GM19239 (cell line): ENCODE measurements at places on chromosomes 6 and 20.
A peak's percentile ranks its signal among the peaks of the same experiment; 100 is the strongest.

DNA sequence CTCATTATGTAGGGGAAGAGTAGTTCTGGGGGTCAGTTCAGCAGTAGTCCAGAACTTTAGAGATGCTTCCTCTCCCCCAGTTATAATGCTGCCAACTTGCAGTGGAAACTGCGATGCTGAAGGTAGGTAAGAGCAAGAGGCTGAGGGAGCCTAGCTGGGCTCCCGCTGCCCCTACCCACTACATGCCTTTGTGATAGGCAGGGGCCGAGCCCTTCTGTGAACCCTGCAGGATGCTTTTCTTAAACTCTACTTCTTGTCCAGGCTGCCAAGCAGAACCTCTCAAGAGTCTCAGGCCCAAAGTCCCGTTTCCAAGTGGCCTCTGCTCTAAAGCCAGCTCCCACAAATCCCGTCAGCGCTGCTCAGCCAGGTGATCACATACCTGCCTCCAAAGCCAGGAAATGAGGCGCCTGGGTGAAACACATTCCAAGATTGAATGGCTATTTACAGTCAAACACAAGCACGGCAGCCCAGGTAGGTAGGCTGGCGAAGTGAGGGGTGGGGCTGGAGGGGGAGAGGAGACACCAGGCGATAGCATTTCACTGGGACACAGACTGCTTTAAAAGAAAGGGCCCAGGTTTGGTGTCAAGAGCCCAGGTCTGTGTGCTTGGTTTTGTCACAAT is 150.7 kb downstream of the CD24 start:
- DNase-seq = no peak

DNA sequence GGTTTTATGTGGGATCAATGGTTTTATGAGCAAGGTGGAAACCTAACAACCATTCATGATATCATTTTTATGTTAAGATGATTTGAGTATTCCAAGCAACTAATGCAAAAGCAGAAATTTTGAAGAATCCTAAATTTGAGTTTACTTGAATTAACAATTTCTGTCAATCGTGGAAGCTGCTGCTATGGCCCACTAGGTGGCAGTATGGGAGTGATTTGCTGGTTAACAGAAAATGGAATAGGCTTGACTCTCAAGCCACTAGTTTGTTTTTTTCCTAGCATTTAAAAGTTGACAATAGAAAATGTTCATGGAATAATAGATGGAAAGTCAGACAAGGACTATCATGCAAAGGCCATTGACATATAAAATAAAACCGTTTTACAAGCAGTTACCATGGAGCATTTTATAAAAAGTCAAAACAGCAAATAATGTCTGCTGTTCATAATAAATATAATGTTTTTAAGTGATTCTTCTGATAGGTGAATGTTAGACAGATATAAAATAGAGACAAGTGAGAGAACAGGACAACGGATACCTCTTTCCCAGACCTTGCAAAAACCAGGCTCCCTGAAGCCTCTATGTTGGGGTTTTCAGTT is 43.0 kb upstream of the TMEM200A start:
- peak; percentile 10 for DNase-seq

- DNase-seq = no peak
Observed at GRCh38 chr6:45946352-45946751, 69.3 kb downstream of the CLIC5 start.

DNA sequence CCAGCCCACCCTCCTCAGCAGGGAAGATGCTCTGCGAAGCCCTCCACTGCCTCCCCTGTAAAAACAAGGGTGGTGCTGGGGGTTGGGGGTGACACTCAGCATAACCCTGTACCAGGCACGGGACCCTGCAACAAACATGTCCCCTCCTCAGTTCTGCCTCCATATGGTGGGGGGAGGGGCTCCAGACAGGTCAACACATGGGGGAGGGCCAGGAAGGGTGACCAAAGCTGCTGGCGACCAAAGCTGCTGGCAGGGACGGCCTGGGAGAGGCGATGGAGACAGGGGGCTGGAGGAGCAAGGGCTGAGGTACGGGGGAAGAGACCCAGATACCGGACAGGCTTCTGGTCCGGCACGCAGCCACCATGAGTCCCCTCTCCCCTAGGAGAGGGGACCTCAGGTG is 123.2 kb downstream of the TAF4 start:
- no peak for DNase-seq

GRCh38 chr6:70763754-70764510 is 96.2 kb downstream of the SMAP1 start:
- no peak for DNase-seq

DNA sequence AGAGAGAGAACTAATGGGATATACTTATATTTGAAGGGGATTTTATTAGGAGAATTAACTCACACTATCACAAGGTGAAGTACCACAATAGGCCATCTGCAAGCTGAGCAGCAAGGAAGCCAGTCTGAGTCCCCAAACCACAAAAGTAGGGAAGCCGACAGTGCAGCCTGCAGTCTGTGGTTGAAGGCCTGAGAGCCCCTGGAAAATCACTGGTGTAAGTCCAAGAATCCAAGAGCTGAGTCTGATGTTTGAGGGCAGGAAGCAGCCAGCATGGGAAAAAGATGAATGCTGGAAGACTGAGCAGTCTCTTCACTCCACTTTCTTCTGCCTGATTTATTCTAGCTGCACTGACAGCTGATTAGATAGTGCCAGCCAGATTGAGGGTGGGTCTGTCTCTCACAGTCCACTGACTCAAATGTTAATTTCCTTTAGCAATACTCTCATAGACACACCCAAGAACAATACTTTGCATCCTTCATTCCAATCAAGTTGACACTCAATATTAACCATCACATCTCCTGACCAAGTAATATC is 823.9 kb downstream of the PHF3 start:
- DNase-seq = no peak

DNA sequence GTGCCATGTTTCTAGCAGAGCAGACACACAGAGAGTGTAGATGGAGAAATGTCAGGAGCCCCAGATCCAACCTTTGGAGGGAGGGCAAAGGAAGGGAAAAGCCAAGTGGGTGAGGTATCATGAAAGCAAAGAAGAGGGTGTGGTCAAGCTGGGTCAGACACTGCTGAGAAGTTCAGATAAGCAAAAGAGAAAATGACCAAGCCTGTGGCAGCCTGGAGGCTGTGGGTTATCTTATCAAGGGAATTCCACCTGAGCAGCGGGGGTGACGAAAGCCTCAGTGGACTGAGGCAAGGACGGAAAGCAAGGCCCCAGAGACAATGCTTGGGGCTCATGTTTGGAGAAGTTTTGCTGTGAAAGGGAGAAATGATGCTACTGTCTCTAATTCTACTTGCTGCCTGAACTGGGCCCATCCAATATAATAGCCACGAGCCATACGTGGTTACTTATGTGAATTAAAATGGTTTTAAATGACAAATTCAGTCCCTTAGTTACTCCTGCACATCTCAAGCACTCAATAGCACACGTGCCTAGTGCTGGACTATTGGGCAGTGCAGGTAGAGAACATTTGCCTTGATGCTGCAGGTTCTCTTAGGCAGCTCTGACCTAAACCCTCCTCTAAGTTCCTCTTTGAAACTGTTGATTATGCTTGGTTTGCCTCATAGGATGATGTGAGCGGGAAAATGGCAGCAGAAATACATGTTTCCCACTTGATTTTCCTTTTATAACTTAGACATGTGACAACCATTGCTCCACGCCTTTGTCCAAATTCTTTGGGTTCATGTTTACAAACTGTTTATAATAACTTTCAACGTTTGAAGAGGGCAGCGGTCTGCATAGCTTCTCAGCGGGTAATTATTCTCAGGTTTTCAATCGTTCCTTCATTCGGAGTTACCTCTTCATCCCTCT is 63.7 kb downstream of the SLC22A23 start:
- no peak for DNase-seq

GRCh38 chr6:136067731-136068341 is 182.3 kb downstream of the MTFR2 start:
- no peak for DNase-seq

DNA sequence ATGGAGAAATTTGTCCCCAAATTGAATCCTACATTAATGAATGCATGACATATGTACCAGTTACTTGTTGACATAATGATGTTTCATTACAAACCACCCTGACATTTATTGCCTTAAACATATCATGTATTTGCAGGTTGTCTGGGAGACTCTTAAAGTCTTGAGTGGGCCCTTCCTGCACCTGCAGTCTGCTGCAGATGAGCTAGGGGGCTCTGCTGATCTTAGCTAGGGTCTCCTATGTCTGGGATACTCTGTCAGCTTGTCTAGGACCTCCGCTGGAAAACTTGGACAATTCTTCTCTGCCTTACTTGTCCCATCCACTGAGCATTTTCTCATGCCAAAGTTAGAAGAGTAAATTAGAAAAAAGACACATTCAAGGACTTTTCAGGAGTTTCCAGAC is 581.6 kb downstream of the HAO1 start:
- no peak for DNase-seq

GRCh38 chr20:15703171-15703911 is 869.9 kb downstream of the KIF16B start:
- no peak for DNase-seq

DNA sequence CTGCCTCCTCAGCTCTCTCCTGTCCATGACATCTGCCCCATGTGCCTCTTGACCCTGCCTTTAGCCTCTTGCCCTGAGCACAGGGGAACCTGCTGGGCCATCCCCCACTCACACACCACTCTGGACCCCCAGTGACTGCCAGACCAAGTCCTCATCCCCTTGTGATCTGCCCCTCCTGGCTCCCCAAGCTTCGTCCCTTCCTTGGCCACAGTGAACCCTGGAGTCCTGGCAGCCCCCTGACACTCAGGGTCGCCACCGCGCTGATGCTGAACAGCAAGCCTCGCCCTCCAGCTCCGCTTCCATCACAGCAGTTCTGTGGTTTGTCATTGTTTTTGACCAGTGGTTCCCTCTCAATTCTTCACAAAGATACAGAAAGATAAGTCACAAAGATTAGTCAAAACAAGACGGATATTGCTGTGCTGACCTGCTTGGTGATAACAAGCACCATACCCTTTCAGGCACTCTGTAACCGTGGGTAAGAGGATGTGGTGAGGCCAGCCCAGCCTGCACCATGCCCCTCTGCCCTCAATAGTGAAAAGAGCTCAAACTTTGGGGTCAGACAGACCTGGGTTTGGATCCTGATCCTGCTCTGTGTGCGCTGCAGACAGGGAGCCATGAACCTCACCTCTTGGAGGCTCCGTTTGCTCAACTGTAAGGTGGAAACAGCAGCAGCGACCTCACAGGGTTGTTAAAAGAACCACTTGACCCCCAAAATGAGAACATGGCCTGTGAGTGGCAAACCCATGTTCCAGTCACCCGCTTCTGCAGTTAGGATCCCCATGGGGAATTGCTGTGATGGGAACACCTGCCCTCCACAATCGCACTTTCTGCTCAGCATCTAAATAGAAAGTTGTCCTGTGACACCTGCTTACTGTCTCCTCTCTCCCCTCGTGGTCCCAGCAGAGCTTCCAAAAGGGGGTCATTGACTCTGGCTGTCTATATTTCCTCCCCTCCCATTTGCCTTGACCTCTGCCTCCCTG is 114.5 kb downstream of the TOX2 start:
- peak; percentile 16 for DNase-seq

DNA sequence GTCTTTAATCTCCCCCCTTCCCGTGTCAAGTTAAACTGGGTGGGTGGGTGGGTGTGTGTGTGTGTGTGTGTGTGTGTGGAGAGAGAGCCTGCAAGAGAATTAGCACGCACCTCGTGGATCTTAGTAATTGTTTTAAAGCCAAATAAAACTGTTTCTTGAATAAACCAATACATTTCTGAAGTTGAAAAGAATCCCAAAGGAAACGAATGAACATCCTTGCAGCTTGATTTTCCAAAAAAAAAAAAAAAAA is 381 bp upstream of the BICRAL start:
- no peak for DNase-seq

- no peak for DNase-seq
Observed at GRCh38 chr6:20997143-20997769, 463.0 kb downstream of the CDKAL1 start.

DNA sequence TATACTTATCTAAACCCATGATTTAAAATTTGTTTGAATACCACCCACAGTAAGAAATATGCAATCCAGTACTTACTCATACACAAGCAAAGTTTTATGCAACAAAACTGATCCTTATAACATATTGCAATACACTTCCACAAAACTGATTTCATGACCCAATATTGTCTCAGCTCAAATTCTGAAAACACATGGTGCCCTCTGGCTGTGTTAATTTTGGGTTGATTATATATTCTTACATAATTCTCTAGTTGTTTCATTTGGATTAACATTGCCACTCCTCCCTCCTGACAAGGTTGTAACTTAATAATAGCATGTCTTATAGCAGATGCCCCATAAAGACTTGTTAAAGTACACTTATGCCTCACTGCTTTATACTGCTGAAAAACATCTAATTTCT is 73.0 kb upstream of the TULP1 start:
- DNase-seq = no peak

DNA sequence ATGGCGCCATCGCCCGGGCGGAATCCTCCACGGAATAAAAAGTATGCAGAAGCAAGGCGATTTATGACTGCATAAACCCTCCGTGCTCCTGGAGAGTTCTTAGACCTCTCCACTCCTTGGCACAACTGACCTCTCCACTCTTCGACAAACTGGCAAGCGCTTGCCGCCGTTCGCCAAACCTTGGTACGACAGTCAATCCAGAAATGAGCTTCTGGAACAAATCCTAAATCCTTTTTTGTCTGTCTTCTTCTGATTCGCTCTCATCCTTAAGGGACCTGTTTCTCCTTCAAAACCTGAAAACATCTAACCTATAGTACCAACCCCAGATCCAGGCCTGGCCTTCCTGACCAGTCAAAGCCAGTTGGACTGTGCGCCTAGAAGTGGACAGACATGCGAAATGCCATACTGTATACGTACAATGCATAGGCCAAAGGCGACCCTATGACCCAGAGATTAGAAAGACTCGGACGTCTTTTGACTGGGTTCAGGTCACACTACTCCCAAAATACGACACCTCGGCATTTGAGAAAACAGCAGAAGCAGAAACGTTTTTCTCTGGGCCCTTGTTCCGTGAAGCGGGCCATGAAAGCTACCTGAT is 59.4 kb downstream of the TRIM27 start:
- DNase-seq = no peak

DNA sequence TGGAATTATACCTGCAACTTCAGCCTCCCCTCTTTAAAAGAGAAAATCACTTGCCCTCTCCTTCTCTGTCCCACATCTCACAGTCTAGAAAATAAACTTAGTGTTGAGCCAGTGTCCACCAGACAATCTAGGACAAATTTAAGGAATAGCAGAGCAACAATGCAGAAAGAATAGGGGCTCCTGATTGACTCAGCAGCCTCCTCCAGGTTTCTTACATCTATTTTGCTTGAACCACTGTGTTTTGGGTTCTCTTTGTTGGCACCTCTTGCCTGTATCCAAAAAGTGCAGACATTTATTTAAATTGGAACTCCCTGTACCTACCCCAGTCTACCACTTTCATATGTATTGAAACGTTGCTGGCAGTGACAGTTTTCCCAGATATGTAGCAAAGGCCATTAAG is 133.7 kb upstream of the HSF2 start:
- DNase-seq = no peak
